ENCODE measurements at places on chromosomes 2 and 18.
A peak's percentile ranks its signal among the peaks of the same experiment; 100 is the strongest.

DNA sequence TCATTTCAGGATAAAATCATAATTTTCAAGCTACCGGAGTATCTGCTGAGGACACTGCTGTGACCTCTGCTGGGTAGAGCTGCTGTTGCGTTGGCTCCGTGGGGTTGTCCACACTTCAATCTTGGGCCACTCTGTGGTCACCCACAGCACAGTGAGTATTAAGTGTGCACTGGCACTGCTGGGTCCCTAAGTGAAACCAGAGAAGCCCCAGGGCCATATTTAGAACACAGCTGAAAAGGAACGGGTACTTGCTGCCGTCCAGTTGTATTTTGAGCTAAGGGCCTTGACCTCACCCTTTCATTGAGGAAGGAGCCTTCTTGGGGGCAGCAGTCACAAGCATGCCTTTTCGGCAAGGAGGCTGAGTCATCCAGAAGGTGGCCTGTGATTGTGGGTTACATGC, 10.1 kb downstream of the SLC9A4 start:
- DNase-seq = no peak

- no peak for DNase-seq
Measured at GRCh38 chr18:48858676-48859075, 92.1 kb downstream of the SMAD7 start.

- peak; percentile 97 for DNase-seq
Measured at GRCh38 chr2:223062396-223062795, 10.4 kb downstream of the KCNE4 start.

- DNase-seq = no peak
Measured at GRCh38 chr2:99819766-99820165, 322.6 kb downstream of the AFF3 start.

GRCh38 chr2:174846941-174847938, 83.0 kb upstream of the CHRNA1 start:
- DNase-seq = peak; percentile 92

GRCh38 chr2:199455545-199456382, 2.0 kb downstream of the SATB2 start:
- DNase-seq = peak; percentile 27

DNA sequence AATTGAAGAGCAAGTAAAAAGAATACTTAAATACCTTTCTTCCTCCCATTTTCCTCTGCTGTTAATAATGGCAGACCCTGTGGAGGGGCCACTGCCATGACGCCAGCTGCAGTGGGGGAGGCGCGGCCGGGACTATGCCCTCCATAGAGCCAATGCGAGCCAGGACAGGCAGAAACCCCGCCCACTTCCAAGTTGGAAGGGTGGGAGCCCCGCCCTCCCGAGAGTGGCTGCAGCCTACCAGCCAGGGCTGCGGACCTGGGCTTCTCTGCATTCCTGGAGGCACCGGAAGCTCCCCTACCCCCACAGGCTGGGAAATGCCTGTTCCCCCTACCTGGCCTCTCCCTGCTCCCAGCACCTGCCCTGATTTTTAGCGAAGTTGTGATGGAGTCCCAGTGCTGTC, 439.4 kb upstream of the CDH19 start:
- DNase-seq = no peak

- peak; percentile 77 for DNase-seq
Measured at GRCh38 chr2:1744446-1745170, at the start of gene PXDN. TSS of gene PXDN (minus strand) at chr2:1744515. CDS start at chr2:1744455, 60 bp downstream.

- no peak for DNase-seq
Measured at GRCh38 chr2:201699416-201699815, 972 bp upstream of the MPP4 start.

DNA sequence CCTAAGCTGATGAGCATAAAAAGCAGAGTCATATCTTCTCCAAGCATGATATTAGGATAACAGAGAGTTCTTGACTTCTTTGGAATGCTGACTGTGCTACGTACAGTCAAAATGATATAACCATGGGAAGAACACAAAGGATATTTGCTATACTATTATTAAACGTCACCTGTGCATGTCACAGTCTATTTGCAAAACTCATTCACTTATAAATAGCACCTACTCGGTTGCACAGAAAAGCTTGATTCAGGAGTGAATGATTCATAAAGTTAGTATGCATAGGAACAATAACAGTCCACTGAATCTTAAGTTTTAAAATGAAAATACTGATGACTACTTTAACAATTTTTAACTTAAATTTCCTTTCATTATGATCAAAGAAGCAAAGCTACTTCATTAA, 83.3 kb downstream of the SP3 start:
- DNase-seq = no peak

- DNase-seq = peak; percentile 21
Measured at GRCh38 chr2:48347712-48348111, 182.2 kb upstream of the STON1 start.

GRCh38 chr2:95387358-95387757, 15.2 kb upstream of the FAHD2A start:
- no peak for DNase-seq

GRCh38 chr18:7657937-7658336, 90.8 kb downstream of the PTPRM start:
- DNase-seq = no peak

DNA sequence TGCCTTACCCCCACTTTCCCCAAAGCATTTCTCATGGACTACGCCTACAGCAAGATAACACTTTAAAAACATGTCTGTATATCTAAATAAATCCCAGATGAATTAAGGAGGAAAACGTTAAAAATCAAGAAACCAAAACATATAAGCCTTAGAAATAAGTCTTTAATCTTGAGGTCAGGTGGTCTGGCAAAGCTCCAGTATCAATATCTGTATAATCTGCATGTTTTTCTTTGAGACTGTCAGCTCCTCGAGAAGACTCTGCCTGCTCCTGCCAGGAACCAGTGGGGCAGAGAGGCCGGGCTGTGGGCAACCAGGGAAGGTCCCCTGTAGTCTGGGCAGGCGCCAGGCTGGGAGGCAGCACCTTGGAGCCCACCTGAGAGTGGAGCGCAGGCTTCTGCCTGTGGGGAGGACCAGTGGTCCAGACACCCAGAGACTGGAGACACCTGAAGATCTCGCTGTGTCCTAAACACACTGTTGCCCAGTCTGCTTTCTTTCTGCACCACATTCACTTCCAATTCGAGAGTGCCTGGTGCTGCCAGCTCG, 291.0 kb upstream of the SOX11 start:
- DNase-seq = no peak

DNA sequence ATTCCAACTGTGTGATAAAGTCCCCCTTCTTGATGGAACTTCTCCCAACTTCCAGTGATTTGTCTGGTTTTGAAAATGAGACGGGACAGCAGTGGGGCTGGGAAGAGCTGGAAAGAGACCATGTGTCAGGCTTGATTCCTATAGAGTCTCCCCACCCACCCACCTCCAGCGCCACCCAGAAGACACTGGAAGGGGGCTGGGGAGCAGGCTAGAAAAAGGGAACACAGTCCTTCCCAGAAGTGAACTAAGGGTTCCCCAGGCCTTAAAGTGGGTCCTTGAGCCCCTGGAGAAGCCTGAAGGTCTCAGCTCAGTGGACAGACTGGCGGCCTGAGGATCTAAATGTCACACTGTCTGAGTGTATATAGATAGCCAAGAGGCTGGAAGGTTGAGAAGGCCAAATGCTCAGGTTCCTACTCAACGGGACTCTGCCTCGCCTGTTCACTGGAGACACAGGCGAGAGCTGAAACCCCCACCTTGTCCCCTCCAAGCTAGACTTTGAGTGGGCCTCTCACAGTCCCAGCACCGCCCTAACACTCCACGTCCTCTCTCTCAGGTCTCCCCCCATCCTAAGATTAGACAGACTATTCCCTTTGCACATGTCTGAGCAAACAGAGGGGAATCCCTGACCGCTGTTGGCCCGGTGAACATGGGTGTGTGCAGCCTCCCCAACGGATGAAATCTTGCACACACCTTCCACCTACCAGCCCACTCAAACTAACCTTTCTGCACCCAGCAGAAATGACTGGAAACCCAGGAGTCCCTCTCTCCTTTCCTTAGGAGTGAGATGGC, 1.6 kb downstream of the PKDCC start:
- DNase-seq = no peak

Measured in fibroblast of skin of abdomen (primary cell).